ENCODE measurements at places on chromosomes 16 and 17.

DNA sequence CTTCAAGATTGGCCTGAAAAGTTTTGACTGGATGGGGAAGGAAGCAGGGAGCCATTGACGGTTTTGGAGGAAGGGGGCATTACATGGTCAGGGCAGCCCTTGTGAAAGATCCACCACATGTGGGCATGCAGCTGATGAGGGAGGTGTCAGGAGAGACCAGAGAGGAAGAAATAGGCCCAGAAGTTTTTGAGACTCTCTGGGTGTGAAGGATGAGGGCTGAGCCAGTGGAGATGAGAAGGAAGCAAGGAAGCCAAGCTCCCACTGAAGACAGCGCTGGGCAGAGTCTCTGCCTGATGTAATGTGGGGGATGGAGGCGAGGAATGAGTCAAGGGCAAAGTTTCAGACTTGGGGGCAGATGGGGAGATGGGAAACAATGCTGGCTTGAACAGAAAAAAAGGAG, 530 bp downstream of the CCL17 start:
- DNase-seq: no peak

DNA sequence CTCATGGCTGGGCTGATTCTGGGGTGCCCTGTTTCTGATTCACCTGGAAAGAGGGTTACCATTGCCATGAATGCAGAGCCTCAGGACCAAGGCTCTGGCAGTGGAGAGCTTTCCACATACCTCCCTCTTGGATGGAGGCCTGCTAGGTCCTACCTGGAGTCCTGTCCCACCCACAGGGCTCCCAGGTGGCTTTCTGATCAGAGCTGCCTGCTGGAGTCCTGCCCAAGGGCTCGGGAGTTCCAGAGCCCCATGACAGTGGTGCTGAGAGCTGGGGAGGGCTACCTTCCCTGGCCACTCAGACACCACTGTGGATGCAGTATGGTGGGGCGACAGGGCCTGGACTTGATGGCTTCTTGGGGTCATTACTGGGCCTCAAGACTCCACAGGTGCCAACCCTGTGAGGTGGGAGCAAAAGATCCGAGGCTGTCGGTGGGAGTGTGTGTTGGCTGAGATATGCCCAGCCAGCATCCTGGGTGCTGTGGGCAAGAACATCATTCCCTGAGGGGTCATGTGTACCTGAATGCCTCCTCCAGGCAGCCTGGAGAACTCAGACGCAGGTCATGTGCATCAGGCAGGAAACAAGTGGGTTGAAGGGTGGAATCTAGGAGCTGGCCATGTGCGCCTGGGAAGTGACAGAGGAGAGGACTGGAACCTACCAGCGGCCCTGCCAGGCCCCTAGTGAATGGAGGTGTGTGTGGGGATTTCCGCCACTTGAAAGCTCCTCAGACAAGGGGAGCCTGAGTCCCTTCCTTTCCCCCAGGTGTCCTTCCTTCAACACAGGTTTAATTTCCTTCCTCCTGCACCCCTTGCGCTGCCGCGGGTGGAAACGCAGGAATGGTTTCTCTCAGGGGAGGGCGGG, 2.3 kb upstream of the WNT3 start:
- no peak for DNase-seq

- no peak for DNase-seq
These were observed 580.1 kb downstream of the WWOX start for GRCh38 chr16:78679546-78679945.

DNA sequence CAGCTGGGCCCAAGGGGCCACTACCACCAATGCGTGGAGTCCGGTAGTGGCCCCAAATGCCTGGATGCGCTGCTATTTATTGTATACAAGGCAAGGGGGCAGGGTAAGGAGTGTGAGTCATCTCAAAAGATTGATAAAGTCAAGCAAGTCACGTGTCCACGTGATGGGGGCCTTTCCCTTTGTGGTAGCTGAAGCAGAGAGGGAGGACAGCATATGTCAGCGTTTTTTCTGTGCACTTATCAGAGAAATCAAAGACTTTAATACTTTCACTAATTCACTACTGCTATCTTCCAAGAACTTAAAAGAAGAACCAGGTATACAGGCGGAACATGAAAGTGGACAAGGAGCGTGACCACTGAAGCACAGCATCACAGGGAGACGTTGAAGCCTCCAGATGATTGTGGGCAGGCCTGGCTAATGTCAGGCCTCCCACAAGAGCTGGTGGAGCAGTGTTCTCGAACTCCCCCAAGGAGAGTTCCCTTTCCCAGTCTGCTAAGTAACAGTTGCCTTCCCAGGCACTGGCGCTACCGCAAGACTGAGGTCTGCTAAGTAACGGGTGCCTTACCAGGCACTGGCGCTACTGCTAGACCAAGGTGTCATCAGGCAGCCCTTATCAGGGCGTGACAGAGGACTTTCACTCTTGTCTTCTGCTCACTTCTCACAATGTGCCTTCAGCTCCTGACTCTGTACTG, 10.8 kb upstream of the ASB16 start:
- DNase-seq: no peak

- DNase-seq: no peak
These were observed 918 bp upstream of the MRM1 start for GRCh38 chr17:36600465-36600864.
